Left renal pelvis (tissue), 4 donors: ENCODE measurements at places on chromosomes 3 and 15. TPM values are rescaled to one million over a fixed set of nuclear protein-coding genes. Genes with fewer than 3 reads are reported as not detected.

PPIB gene
- 559 TPM for polyA plus RNA-seq

RTP1 gene
- polyA plus RNA-seq, result not detected

ARPP21 gene
- polyA plus RNA-seq, result 1.6 TPM

SLC30A4 gene
- 8.6 TPM for polyA plus RNA-seq

GRM2 gene
- 0.49 TPM for polyA plus RNA-seq

GHSR gene
- polyA plus RNA-seq, result not detected

RARB gene
- 136 TPM for polyA plus RNA-seq

SAXO2 gene
- 3.3 TPM for polyA plus RNA-seq

ATP13A5 gene
- polyA plus RNA-seq, result 0.38 TPM

LRRIQ4 gene
- 0.50 TPM for polyA plus RNA-seq

GOLGA8T gene
- polyA plus RNA-seq, result not detected

ZNF860 gene
- 2.6 TPM for polyA plus RNA-seq

PLA2G4D gene
- not detected for polyA plus RNA-seq

LTK gene
- polyA plus RNA-seq, result 1.9 TPM

AMOTL2 gene
- 84.4 TPM for polyA plus RNA-seq

THSD4 gene
- 96.3 TPM for polyA plus RNA-seq

HESX1 gene
- polyA plus RNA-seq, result 3.4 TPM
